ENCODE measurements at places on chromosomes 12 and 14.

GRCh38 chr12:27332407-27332713, 276 bp upstream of the BMAL2 start:
- no peak for DNase-seq

GRCh38 chr14:53954551-53955228, 1.9 kb downstream of the BMP4 start:
- DNase-seq: no peak

GRCh38 chr12:2457933-2458414, 336.8 kb upstream of the FKBP4 start:
- no peak for DNase-seq

DNA sequence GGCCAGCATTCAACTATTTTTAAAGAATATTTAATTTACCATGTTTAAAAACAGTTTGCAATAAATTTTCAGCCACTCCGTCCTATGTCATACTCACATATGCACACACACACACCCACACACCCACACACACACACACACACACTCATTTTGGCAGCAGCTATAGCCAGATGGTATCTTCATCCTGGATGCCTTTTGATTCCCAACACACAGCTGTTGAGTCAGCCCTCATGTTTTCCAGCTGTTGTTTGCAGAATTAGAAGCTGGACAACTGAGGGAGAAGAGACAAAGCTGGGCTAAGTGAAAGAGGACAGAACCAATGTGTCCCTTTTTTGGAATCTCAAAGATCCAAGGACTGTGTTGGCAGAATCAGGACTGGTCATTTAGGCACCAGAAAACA, 80.0 kb upstream of the EGLN3 start:
- no peak for DNase-seq

GRCh38 chr12:29743801-29744200, 39.9 kb downstream of the TMTC1 start:
- no peak for DNase-seq

DNA sequence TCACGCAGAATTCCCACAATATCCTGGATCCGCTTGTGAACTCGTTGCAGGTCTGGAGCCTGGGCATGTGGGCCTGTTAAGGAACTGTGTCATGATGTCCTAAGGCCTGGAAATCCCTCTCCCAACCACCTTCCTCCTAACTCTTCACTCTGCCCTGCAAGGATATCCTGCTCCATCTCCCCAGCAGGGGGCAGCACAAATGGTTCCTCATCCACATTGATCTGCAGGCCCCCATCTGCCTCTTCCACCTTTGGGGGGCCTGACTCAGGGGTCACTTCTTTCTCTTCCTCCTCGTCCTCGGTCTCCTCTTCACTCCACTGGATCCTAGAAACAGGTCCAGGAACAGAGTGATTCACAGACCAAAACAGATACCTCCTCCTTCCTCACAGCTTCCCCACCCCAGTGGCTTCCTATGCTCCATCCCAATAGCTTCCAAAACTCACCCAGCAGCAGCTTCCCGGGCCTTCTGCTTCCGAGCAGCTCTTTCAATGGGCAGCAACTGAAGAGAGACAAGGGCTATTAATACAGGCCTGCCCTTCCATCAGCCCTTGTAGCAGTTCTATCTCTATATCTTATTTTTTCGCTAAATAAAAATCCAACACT, 4.5 kb downstream of the NOP2 start:
- DNase-seq: peak; percentile 20

DNA sequence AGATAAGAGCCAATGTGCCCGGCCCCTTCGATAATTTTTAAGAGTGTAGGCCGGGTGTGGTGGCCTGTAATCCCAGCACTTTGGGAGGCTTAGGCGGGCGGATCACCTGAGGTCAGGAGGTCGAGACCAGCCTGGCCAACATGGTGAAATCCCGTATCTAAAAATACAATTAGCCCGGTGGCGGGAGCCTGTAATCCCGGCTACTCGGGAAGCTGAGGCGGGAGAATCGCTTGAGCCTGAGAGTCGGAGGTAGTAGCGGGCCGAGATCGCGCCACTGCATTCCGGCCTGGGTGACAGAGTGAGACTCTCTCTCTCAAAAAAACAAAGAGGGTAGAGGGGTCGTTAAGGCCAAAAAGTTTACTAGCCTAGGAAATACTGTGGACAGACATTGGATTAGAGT, 2.6 kb downstream of the KRAS start:
- no peak for DNase-seq

- DNase-seq: peak; percentile 90
Measured at GRCh38 chr14:30034152-30034551, 106.5 kb upstream of the PRKD1 start.

GRCh38 chr12:12890543-12891079, 751 bp upstream of the GPRC5A start:
- DNase-seq: peak; percentile 74

- DNase-seq: no peak
Measured at GRCh38 chr14:71621980-71622605, 310.1 kb upstream of the RGS6 start.

GRCh38 chr12:54471793-54472192, 1.6 kb downstream of the GTSF1 start:
- DNase-seq: no peak

- DNase-seq: no peak
Measured at GRCh38 chr12:94560431-94561221, 89.7 kb downstream of the TMCC3 start.

DNA sequence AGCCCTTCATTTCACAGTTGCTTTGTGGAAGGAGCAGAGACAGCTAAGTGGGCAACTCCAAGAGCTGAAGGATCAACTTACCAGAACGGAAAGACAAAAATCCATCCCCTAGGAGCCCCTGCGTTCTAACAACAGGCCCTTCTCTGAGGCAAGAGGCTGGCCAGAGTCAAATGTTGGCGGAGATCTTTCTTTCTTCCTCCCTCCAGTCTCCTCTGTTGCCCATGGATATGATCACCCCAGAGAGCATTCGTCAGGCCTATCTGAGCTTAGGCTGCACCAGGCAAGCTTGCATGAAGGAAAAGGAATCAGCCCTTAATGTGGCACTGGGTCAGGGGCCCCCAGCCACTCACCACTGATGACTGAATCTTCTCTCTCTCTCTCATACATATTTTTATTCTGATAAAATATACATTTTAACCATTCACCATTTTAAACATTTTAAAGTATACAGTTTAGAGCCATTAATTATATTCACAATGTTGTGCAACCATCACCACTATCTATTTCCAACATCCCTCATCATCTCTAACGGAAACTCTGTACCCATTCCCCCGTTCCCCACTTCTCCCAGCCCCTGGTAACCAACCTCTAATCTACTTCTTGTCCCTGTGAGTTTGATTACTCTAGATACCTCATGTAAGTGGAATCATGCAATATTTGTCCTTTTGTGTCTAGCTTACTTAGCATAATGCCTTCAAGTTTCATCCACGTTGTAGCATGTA, 52.9 kb upstream of the CCND2 start:
- DNase-seq: no peak

- DNase-seq: no peak
Measured at GRCh38 chr12:49515266-49515665, 23.6 kb upstream of the KCNH3 start.

DNA sequence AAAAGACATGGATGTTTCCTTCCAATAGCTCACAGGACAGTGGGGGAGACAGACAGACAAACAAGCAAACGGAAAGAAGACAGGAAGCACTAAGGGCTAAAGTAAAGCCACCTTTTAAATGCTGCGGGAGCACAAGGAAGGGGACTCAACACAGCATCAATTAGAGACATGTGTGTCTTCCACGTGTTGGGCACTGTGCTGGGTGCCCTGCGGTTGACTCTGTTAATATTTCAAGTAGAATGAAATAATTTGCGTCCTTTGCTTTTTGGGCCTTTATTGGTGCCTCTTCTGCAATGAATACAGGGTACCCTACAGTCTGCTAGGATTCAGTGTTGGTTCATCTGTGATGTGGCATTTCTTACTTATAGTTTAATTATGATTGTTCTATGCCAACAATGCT, 90.9 kb upstream of the CPM start:
- no peak for DNase-seq

- no peak for DNase-seq
Measured at GRCh38 chr14:94284221-94284620, 8.8 kb downstream of the SERPINA10 start.

DNA sequence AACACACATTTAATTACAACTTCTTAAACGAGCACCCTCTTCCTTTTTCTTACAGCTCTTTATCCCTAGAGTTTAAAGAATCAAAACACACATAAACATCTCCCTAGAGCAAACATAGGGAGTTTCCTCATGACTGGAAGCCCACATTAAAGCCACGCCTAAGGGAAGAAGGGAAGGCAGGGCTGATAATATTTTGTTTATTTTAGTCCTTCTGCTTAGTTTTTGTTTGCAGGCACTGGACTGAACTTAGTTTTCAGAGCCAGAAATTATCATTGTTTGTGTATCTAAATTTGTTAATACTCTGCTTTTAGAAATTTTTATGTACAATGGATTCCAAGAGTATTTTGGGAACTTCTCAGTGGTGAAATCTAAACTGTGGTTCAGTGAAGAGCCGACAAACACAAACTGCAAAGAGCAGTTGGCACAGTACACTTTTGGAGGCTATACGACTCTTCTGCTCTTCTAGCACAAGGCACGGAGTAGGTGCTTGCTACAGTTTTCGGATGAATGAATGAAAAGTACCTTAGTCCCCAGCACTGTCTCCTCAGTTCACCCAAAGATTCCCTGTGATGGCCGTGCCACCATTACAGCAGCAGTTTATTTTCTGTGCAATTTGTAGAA, 17.6 kb upstream of the AMIGO2 start:
- DNase-seq: no peak

DNA sequence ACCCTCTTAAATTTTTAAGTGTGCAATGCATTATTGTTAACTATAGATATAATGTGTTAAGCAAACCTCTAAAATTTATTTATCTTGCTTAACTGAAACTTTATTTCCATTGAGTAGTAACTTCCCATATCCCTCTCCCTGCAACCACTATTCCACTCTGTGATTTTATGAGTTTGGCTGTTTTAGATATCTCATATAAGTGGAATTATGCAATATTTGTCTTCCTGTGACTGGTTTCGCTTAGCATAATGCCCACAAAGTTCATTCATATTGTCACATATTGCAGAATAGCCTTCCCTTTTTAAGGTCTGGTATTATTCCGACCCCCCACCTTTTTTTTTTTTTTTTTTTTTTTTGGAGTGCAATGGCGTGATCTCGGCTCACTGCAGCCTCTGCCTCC, 247.6 kb downstream of the EMP1 start:
- no peak for DNase-seq

DNA sequence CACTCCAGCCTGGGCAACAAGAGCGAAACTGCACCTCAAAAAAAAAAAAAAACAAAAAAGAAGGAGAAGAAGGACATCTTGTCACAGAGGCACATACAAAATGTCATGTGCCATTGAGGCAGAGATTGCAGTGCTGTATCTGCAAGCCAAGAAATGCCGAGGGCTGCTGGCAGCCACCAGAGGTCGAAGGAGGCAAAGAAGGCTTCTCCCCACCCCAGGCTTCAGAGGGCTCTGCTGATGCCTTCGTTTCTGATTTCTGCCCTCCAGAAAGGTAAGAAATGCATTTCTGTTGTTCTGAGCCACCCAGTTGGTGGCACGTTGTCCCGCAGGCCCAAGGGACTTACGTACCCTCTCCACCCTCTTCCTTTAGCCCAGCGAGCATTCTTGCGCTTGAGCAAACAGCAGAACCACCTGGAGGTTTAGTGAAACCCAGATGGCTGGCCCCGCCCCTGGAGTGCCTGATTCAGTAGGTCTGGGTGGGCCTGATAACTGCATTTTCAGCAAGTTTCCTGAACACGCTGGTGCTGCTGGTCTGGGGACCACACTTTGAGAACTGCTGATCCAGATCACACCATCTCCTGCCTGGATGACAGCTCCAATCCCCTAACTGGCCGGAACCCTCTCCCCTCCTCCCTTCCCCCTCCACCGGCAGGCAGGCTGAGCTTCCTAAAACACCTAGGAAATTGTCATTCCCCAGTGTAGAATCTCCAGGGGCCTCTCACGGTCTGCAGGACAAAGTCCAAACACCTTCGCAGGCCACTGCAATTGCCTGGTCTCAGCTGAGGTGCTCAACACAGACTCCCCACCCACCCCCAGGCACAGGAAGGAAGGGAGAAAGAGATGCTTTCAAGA, 21.1 kb upstream of the SCARB1 start:
- no peak for DNase-seq

DNA sequence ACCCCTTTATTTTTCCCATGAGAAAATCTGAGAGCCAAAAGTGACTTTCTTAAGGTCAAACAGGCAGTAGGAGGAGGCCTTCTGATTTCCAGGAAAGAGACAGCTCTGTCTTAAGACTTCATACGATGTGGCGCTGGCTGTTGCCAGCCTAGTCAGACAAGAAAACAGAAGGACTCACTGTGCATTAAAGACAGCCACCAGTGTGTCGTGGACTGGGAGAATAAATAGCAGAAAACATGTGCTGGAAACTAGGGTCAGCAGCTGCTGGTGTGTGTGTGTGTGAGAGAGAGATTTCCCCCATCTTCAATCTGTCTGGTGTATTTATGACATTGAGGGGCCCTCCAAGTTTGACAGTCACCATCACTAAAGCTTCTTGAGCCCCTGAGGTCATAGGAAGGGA, 708.6 kb upstream of the TMEM132C start:
- no peak for DNase-seq

- no peak for DNase-seq
Measured at GRCh38 chr12:92596383-92596782, 106.4 kb upstream of the PLEKHG7 start.

GRCh38 chr14:101474563-101475455, 86.5 kb upstream of the DIO3 start:
- DNase-seq: no peak

- DNase-seq: no peak
Measured at GRCh38 chr12:21638054-21638891, 19.4 kb downstream of the LDHB start.

GRCh38 chr12:29081101-29081500, 68.0 kb upstream of the FAR2 start:
- DNase-seq: no peak

GRCh38 chr14:96086574-96087077, 47.5 kb downstream of the C14orf132 start:
- no peak for DNase-seq

GRCh38 chr12:69595689-69596088, 10.4 kb downstream of the CCT2 start:
- DNase-seq: no peak

- peak; percentile 71 for DNase-seq
Measured at GRCh38 chr14:99192028-99192621, 79.9 kb downstream of the BCL11B start.

DNA sequence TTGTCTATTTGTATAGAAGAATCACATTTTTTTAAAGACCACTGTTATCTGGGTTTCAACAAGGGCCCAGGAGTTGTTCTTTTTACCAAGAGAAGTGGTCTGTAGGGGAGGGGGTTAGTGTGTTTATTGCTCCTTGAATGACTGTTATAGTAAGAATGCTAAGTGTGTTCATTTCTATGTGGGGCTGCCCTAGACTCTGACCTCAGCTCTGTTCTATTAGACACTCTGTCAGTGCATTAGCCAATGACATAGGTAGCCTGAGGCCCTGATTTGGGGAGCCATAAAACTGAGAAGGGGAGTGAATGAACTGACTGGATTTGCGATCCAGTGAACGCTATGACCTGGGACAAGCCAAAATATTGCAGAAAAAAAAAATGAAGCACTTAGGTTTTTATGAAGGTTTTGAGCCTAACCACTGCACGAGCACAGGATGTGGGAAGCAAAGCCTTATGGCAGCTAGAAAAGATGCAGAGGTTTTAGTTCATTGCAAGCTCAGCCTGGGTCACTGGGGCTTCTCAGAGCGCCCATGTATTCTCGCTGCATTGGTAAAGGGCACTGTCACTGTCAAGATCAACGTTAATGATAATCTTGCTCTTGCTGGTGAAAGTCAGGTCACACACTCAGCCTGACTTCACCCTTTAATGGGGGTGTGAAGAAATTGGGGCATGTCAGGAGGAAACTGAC, 63.8 kb downstream of the PRKCH start:
- no peak for DNase-seq

- no peak for DNase-seq
Measured at GRCh38 chr12:89831310-89832095, 122.9 kb upstream of the ATP2B1 start.
